ENCODE measurements at places on chromosomes 3 and 15.
A peak's percentile ranks its signal among the peaks of the same experiment; 100 is the strongest.

GRCh38 chr15:87348746-87349145 lies 907.8 kb downstream of the NTRK3 start:
- DNase-seq, result no peak

- DNase-seq, result no peak
Observed at GRCh38 chr3:126982126-126982470, 817 bp upstream of the PLXNA1 start.

GRCh38 chr15:83285979-83286553 lies 1.6 kb upstream of the BNC1 start:
- no peak for DNase-seq

DNA sequence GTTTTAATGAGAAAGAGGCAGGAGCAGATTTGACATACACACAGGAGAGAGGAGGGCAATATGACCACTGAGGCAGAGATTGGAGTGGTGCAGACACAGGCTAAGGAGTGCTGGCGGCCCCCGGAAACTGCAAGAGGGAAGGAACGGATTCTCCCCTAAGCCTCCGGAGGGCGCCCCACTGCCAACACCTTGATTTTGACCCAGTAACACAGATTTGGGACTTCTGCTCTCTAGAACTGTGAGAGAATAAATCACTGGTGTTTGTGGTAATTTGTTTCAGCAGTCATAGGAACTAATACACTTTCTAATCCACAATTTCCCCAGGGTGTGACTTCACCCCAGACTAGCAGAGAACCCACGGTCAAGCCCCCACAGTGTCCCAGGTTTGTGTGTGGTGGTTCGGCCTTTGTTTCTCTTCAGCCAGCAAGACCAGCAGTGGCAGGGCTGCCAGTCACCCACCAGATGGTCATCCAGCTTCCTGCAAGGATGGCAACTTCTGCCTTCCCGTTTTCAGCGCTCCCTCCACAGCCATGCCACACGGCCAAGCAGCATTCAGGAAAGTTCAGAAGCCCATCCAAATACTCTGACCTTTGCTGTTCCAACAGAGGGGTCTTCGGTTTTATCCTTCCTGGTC lies 23.6 kb upstream of the TSPAN3 start:
- DNase-seq, result no peak

DNA sequence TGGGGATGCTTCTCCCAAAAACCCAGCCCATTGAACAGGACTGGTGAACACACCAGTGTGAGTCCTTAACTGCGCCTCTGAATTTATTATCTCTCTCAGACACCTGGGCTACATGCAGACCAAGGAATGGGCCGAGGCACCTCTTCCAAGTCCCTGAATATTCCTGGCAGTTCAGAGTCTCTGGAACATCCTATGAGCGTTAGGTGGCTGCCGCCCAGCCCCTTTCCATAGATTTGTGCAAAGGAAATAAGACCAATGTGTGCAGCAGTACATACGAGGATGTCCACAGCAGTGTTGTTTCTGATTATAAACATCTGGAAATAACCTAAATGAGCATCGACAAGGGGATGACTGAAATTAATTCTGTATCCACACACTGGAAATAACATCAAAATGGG lies 104.9 kb upstream of the RPL32 start:
- DNase-seq, result peak; percentile 54

DNA sequence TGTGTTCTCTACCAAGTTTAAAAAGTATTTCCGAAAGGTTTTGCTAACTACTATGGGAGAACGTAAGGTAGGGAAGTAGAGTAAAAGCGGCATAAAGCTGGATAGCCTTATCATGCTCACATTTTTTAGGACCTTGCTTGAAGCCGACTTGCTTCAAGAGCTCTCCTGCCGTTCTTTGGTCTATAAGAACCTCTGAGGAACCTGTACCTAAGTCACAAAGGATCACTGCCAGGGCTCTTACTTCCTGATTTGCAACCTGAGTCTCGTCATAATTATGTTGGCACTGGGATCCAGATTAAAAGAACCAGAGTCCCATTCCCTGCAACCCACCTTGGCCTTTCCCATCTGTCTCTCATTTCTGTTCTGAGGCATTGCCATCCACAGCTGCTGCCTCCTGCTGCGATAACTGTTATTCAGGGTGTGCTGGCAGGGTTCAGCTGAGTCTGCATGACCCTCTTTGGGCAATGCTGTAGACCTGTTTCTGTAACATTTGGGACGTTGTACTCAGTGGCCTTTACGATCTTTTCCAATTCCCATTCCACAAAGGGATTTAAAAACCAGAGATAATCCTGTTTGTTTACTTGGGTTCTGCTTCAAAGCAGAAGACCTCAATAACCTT lies 131.0 kb upstream of the UMPS start:
- DNase-seq, result no peak

- DNase-seq, result no peak
Observed at GRCh38 chr15:71111181-71111565, 4.1 kb upstream of the THSD4 start.

GRCh38 chr3:127107491-127108375 lies 85.2 kb upstream of the PRR23E start:
- no peak for DNase-seq

- DNase-seq, result no peak
Observed at GRCh38 chr3:161393310-161393709, 22.0 kb upstream of the SPTSSB start.

GRCh38 chr3:154678041-154678654 lies 248.2 kb upstream of the GPR149 start:
- DNase-seq, result no peak

DNA sequence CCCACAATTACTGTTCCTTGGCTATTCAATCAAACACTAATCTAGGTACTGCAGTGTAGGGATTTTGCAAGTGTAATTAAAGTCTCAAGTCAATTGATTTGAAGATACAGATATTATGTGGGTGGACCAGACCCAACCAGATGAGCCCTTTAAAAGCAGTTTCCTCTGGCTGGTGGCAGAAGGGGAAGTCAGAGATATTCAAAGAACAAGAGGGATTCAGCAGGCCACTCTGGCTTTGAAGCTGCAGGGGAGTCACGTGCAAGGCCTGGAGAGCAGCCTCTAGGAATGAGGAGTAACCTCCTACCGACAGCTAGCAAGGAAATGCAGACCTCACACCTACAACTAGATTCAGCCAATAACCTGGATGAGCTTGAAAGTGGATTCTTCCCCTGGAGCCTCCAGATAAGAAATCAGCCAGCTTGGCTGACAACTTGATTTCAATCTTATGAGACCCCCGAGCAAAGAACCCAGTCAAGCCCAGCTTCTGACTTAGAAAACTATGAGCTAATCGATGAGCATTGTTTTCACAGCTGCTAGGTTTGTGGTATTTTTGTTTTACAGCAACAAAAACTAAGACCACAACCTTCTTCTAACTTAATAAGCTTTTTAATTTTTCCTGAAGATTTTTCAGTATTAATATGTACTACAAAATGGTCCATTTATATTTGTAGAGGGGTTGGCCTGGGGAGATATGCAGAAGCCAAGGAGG lies 13.4 kb downstream of the HACD2 start:
- DNase-seq, result no peak

- no peak for DNase-seq
Observed at GRCh38 chr3:107810171-107811071, 280.4 kb downstream of the CD47 start.

GRCh38 chr3:72227486-72228070 lies 442.6 kb upstream of the PROK2 start:
- DNase-seq, result no peak

- no peak for DNase-seq
Observed at GRCh38 chr3:71392251-71392650, 191.3 kb downstream of the FOXP1 start.

GRCh38 chr15:85316244-85316934 lies 64.0 kb upstream of the AKAP13 start:
- no peak for DNase-seq

DNA sequence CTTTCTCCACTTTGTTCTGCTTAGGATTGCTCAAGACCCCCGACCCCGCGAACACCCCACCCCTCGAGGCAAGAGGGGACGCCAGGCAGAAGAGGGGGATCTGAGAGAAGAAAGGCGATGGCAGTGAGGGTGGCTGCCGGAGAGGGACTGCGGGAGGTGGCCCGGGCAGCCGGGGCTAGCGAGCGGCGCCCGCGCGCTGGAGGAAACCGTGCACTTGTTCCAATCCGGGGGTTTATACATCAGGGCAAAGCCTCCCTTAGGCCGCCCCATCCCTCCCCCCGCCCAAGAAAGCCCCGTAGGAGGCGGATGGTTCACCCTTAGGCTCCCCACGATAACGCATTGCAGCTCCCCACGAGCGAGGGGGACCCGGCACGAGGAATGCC lies 475 bp downstream of the ERC2 start:
- DNase-seq, result no peak

GRCh38 chr15:34652726-34653033 lies 69.2 kb upstream of the GOLGA8B start:
- no peak for DNase-seq

DNA sequence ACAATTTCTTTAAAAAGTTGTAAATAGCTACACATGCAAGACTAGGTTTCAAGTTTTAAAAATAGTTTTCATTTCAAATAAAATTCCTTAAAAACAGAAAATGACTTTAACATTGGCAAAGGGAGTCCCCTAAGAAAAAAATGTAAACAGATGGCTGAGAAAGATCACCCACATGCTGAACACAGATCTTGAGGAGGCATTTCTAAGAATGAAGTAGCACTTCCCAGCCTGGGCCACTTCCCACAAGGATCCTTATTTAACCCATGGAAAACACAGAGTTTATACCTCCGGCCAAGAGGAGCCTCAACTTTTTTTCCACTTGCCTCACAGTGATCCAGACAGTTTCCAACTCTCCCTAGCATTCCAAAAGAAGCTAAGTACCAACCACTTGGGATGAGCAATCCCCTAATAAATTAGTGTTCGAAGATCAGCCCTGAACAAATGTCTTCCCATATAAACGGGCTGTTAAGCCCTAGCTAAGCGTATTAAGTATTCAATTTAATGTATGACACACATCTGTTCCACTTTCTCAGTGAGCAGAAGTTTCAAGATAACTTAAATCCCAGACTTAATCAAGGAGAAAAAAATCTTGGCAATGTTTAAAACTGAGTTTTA lies 61.4 kb downstream of the GADL1 start:
- no peak for DNase-seq

GRCh38 chr3:124256599-124256998 lies 264.7 kb upstream of the ROPN1 start:
- DNase-seq, result no peak

GRCh38 chr3:31142139-31142538 lies 247.7 kb upstream of the GADL1 start:
- DNase-seq, result no peak

DNA sequence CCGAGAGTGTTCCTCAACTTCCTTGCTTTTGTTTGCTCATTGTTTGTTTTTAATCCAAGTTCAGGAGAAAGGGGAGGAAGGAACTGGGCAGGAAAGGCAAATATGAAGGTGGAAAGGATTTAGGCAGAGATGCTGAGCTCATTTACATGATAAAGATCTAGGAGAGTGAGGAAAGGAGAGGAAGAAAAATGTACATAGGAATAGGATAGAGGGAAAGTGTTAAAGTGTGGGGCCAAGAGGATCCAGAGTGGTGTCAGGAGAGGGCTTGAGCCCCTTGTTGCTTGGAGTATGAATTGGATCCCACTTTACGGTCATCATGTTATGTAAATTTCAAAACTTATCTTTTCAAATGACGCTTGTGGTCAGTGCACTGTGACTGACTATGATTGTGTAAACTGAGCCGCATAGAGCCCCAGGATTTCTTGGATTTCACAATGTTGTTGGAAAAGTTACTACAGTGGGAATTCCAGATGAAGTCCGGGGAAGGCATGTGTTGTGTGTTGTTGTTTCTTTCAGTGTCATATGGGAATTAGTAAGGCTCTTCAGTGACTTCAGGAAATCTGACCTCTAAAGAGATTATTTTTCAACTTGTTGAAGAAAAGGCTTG lies 15.0 kb upstream of the PLD1 start:
- DNase-seq, result no peak

DNA sequence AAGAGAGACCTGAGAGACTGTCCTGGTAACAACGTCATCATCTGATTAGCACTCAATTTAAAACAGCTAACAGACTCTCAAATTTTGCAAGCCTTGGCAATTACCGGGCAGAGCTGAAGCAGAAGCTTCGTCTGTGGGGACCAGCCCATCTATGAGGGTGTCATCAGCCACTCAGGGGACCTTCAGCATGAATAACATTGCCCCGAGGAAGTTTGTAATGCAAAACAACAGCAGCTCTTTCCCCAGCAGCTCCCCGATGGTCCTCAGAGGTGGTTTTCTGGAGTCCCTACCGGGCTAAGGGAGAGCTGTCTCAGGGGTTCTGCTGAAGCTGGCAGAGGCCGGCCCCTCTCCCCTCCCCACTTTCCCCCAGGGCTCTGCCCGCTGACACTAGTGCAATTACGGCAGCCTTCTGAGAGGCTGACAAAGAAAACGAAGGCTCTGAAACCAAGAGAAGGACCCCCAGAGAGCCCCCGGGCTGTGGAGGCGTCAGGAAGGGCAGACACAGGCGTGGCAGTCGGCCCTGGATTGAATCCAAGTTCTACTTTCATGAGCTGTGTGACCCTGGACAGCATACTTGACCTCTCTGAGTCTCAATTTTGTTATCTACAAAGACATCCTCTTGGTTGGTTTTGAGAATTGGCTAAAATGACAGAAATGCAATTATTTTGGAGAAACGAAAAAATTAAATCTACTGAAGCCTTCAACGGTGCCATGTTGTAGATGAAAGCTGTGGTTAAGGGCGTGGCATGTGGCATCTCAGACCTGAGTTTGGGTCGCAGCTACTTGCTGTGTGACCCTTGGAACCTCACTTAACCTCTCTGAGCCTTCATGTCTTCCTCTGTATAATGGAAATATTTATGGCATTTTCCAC lies 102.1 kb upstream of the TLE3 start:
- no peak for DNase-seq

GRCh38 chr15:42775416-42775815 lies 38.5 kb upstream of the CDAN1 start:
- DNase-seq, result no peak

- no peak for DNase-seq
Observed at GRCh38 chr15:94282269-94283250, 51.2 kb downstream of the MCTP2 start.

DNA sequence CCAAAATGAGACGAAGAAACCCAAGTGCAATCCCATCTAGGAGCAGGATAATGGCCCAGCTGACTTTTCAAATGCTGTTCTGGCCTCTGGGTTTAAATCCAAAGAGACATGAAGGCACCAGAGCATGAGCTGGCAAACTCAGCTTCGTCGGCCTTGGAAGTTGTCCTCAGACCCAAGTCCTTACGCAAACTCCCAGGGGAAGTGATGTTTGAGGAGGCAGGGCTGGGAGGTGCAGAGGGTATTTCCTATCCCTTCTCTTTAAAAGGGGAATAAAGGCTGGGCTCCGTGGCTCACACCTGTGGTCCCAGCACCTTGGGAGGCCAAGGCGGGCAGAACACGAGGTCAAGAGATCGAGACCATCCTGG lies 68.9 kb upstream of the HERC1 start:
- no peak for DNase-seq

Data from hematopoietic multipotent progenitor cell treated with erythropoietin and hydrocortisone succinate and interleukin-3 and kit ligand, for 17 days (in vitro differentiated cells).